Esophagus muscularis mucosa (tissue), 4 donors: ENCODE measurements at places on chromosomes 6 and 20. TPM values are rescaled to one million over a fixed set of nuclear protein-coding genes. Genes with fewer than 3 reads are reported as not detected.

The PRL gene
- total RNA-seq = not detected

The CTAGE9 gene
- total RNA-seq = not detected

DNA sequence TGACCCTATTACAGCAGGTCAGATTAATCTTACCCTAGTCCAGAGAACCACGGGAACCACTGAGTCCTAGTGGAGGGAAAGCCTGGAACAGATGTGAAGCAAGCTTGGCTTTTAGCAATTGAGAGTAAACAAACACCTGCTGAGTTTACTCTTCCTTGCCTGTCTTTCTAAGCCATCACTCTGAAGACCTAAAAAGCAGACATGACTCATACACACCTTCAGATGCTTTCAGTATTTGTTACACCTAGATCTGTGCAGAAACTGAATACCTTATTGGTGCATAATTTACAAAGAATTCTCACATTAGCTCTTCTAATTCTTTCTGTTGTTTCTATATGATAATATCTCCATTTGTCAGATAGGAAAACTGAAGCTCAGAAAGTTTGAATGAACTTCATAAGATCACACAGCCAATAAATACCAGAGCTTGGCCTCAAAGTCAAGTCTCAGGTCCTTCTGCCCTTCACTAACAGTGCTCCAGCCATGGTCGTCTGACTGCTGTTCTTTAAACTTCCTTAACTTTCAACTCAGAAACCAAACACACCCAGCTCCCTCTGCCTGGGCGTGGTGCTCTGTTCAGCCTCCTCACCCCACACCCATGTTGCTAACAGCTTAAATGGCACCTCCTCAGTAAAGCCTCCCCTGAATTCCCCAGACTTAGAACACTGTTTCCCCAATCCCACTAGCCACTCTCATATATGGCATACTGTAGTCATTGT is 8.6 kb upstream of the GABBR1 start:
- DNase-seq = no peak

The LIME1 gene
- 9.4 TPM for total RNA-seq

The FAM83D gene
- total RNA-seq = 310 TPM

The VWA7 gene
- 0.50 TPM for total RNA-seq

- DNase-seq = no peak
Observed at GRCh38 chr20:51380401-51381385, 161.8 kb downstream of the NFATC2 start.

The PAQR8 gene
- 11.1 TPM for total RNA-seq

DNA sequence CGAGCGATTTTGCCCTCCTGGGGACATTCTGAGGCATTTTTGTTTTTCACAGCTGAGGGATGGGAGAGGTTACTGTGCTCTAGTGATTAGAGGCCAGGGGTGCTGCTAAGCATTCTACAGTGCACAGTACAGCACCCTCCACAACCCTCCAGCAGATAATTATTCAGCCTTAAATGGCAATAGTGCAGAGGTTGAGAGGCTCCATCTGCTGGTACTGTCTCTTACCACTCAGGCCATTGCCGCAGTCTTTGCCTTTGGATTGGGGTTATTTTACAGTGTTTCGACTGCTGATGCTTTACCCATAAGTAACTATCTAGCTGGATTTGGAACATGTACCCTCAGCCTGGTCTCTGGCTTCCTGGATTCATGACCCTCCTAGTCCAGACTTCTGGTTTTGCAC is 705.3 kb downstream of the KIF16B start:
- no peak for DNase-seq

DNA sequence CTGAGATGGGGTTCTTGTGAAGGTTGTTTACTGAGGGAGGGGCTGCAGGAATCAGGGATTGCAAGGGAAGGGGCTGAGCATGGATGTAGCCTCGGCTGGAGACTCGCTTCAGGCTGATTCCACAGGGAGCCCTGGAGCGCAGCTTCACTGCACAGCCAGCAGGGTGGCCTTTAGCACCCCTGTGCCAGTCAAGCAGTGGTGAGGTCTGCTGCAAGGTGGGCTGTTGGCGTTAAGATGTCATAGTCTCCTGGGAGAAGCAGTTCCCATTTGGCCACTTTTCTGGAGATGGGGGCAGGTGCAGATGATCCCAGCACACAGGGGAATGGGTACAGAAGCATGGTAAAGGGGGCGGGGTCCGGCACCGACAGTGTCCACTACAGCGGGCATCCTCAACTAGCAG is 126.3 kb downstream of the TOX2 start:
- peak; percentile 45 for DNase-seq

GRCh38 chr6:111683749-111684267 is 78.1 kb upstream of the TRAF3IP2 start:
- DNase-seq = peak; percentile 91

DNA sequence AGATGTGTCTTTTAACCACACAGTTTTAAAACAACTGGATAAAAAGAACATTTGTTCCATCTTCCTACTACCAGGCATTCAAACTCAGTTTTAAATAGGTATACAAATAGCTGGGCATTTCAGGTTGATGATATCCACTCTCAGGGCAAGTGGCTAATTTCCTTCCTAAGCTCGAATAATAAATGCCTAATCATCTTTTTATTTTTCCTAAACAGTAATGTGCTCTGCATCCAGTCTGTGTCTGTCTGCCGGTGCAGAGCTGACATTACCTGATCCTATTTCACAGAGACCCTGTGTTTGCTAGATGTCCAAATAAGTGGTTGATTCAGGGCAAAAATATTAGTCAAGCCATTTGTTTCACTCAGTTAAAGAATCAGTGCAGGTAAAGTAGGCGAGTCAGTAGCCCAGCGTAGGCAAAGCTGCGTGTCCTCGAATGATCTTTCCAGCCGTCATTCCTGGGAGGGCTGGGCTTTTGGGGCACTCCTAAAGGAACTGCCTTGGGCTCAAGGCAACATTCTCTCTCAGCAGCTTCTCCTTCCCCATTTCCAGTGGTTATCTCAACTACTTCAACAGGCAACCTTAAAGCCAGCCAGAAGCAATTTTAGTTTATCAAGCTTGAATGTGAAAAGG is 74.2 kb upstream of the BMP2 start:
- peak; percentile 39 for DNase-seq

DNA sequence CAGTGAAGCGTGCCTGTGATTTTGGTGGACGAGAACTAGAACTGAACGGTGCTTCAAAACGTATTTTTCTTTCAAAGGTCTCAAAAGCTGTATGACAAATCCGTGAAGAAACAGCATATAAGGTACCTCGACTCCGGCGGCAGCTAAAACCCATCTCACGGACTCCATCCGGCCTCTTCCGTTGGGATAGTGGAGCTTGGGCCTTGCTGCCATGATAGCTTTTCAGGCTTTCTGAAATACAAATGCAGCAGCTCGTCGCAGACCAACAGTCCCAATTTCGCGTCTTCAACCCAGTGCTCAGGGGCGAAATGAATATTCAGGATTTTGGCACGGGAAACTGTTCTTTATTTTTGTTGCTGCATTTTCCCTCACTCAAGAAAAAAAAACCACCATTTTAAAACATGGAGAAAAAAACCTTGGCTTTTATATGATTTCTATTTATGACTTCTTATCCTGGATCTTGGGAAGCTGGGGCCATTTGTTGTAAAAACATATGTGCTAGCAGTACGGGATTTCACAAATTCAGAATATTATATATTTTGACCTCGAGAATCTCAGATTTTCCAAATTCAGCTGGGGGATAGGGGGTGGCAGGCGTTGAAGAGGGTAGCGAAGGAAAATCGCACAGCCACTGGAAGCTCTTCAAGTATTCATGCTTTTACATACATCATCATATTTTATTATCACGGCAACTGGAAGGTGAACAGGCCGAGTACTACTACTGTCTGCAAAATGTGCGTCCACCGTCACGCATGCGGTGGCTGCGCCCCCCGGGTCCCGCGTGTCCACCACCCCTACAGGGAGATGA is 849 bp downstream of the GSTA4 start:
- DNase-seq = no peak
